ENCODE measurements at places on chromosomes 12 and 14.
A peak's percentile ranks its signal among the peaks of the same experiment; 100 is the strongest.

DNA sequence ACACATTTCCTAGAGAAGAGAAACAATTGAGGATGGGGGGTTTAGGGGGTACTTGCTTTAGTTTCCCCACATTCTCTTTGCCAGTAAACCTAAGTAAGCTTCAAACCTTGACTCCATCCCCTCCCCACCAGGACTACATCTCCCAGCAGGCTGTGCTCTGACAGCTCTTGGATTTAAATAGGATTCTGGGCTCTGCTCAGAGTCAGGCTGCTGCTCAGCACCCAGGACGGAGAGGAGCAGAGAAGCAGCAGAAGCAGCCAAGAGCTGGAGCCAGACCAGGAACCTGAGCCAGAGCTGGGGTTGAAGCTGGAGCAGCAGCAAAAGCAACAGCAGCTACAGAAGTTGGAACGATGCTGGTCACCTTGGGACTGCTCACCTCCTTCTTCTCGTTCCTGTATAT lies 20.6 kb downstream of the RDH12 start:
- no peak for DNase-seq

GRCh38 chr12:65853489-65854157 lies 29.3 kb downstream of the HMGA2 start:
- DNase-seq, result no peak

DNA sequence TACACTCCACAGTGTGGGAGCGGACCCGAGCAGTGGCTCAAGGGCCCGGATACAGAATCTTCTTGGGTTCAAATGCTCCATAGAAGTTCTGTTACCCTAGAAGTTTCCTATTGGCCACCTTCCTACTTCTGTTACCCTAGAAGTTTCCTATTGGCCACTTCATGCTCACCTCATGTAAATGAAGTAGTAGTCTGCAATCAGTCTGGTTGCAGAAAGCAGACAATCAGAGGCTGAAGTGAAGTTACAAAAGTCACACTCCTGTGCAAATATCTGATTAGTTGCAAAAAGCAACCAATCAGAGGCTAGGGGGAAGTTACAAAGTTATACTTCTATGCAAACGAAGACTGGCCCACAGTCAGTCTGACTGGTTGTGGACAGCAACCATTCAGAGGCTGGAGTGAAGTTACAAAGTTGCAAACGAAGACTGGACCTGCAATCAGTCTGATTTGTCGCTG lies 77.8 kb upstream of the CPNE8 start:
- no peak for DNase-seq

DNA sequence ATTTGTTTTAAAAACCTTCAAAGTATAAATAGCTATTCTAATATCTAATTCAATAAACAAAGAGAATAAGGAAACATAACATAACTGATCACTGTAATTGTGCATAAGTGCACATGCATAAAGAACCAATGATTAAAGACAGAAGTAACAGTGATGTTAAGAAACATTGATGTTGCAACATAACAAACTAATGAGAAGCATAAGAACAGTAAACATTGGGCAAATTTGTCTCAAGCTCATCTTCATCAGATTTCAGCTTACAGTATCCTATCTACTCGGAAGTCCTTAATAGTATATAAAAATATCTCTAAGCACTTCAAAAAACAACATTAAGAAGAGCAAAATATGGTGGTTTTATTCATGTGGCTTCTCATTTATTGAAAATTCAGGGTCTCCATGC lies 97.6 kb downstream of the GARIN6 start:
- no peak for DNase-seq

GRCh38 chr12:64997858-64998257 lies 123.2 kb downstream of the WIF1 start:
- no peak for DNase-seq

GRCh38 chr12:125029761-125030358 lies 35.4 kb upstream of the AACS start:
- no peak for DNase-seq

- DNase-seq, result no peak
Observed at GRCh38 chr14:91061056-91061887, 831 bp upstream of the RPS6KA5 start.

GRCh38 chr14:52000019-52000582 lies 10.8 kb downstream of the RTRAF start:
- DNase-seq, result no peak

GRCh38 chr14:91249841-91250616 lies 5.5 kb upstream of the GPR68 start:
- peak; percentile 98 for DNase-seq

GRCh38 chr14:76434220-76434619 lies 58.3 kb downstream of the ESRRB start:
- DNase-seq, result no peak

GRCh38 chr12:79203058-79203647 lies 338.6 kb downstream of the SYT1 start:
- DNase-seq, result no peak

DNA sequence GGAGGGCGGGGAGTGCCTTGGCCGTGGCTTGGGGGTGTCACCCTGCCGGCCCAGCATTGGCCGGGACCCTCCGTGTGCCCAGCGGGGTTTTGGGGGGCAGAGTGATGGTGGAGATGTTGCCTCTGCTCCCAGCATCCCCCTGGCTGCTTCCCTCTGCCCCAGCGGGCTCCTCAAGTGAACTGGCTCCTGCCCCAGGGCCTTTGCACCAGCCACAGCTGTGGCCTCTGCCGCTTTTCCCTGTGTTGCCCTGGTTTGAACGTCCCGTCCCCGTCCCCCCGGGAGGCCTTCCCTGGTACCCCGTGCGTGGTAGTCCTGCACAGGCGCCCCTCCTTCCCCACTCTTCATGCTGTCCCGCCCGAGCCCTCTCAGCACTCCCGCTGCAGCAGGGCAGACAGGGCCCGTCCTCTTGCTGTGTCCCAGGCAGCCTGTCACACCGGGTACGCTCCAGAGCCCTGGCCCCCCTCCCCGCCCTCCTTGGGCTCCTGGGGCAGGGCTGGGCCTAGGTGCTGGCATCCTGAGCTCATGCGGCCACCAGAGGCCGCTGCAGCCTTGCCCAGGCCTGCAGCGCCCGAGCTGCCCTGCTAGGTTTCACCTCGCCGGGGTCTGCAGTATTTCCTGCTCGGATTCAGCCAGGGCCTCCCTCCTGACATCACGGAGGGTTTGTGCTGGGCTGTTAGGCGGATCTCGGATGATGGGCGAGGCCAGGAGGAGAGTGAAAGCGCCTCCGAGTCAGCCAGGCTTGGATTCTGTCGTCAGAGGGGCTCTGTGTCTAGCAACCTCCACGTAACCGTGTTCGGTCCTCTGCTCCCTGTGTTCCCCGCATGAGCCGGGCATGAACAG lies 9.5 kb downstream of the NOC4L start:
- peak; percentile 79 for DNase-seq

DNA sequence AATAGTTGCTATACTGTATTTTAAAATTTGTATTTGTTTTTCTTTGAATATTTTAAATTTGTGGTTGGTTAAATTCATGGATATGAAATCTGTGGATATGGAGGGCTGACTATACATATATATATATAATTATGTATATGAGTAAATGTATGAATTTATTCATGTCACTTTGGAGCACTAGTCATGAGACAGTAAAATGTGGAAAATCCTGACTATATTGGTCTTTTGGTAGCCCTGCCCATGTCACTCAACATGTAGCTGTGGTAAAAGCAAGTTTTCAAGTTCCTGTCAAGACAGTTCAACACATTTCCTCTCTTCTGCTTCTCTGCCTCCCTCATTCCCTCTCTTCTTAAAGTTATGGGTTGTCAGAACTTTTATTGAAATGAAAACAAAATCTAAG lies 17.3 kb upstream of the C12orf71 start:
- no peak for DNase-seq

DNA sequence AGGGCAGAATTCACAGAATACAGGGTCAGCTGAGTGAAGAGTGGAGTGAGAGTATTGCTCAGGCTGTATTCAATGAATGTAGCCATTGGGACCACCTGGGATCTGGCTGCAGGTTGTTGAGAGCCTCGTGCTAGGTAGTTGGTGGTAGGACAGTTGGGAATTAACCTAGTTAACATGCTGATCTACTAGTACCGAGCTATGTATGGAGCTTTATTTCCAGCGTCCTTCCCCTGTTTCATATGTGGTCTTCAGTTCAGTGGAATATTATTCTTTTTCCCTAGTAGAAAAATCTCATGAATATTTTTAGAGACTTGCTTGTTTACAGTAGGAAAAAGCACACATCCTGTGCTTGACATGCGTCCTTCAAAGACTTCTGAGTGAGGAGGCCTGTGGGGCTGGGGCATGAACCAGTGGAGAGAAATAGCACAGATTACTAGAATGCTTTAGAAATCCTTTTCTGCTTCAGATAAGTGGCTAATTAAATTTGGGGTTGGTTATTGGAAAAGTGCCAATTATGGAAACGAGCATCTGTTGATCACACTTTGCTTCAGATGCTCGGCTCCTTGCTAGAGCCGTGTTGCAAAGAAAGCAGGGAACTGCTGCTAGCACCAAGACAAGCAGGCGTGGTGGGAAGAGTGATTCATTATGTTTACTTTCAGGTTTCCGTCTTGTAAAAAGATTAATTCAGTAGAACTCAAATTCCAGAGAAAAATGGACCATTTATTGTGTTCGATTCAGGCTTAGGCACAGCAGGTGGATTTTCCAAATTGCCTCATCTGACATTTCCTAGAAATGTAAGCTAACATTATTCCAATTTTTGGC lies 53.6 kb downstream of the ARF6 start:
- peak; percentile 86 for DNase-seq

DNA sequence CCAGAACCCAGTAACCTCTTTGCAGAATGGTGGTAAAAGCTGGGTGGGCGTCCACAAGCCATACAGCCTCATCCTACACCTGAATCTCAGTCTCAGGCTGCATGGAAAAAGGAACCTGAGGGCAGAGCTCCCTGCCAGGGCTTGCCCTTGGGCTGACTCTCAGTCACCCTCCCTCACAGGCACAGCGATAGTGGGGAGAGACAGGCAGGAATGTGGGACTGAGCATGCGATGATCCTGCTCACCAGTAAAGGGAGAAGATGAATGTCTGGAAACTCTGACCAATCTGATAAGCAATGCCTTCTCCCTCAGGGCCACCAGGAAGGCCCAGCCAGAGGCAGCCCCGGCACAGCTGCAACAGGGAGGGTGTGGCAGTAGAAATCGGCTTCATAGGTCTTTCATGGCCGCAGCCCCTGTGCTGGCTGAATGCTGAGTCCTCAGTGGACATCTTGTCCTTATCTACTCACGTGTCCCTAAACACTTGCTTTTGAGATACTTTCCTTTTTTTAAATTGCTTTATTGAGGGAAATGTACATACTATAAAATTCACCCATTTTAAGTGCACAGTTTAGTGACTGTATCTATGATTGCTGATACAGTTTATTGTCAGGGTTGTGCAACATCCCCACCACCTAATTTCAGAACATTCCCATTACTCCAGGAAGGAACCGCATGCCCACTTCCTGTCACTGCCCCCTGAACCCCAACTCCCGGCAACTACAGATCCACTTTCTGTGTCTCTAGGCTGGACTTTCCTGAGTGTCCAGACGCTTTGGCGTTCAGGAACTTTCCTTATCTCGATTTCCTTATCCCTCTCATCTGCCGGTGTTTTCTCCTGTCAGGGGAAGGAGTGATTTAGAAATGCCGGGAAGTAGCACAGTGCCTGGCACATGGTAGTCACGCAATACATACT lies 258.1 kb downstream of the PCNX1 start:
- no peak for DNase-seq

DNA sequence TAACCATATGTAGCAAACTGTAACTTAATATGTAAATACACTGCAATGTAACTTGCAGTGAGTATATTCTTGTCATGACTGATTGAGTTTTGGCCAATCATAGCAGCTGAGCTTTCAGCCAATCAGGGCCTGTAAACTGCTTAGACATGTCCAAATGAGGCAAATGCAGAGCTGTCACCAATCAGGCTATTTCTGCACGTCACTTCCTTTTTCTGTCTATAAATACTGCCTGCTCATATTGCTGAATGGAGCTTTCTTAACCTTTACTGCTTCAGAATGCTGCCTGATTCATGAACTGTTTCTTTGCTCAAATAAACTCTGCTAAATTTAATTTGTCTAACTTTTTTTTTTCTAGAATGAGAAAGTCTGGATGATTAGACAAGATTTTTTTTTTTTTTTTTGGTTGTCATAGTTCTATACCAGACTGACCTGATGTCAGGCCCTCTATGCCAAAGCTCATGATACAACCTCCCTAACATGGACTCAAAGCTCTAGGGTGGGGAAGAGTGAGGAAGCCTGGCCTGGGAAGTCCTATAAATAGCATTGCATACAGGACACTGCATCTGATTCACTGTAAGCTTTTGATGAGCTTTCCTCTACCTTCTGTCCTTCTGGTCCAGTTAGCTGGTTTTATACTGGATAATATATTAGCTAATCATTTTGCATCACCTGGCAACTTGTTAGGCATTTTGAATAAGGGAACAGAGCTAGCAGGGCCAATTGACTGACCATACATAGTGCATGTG lies 12.0 kb downstream of the MGP start:
- no peak for DNase-seq

DNA sequence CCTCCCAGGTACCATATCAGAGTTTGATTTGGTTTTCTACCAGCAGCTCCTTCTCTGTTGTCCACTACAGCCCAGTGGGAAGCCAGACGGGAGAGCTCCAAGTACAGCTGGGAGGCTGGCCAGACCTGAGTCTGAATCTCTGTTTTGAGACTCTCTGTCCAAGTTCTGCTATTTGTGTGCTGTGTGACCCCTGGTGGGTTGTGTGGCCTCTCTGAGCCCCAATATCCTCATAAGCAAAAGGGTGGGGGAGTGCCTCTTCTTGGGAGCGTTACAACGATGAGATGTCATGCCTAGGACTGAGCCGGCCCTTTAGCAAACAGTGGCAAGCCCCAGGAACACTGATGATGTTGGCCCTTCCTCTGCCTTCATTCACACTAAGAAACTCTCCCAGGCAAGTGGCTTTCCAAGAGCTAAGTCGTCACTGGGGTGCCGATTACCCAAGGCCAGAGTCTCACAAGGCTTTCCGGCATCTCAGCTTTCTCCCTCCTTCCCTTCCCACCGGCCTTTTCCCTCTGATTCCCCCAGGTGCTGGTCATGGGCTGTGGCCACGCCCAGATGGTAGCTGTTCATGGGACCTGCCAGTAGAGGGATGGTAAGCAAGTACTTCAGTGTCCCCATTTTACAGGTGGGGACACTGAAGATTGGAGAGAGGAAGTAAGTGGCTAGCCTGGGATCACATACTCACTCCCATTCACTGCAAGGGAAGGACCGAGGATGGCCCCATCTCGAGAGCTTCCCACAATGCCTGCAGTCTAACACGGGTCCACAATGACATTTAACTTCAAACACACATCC lies 47.7 kb downstream of the BCL11B start:
- no peak for DNase-seq

- DNase-seq, result no peak
Observed at GRCh38 chr12:26271889-26272492, 76.6 kb downstream of the SSPN start.

GRCh38 chr12:24404086-24404815 lies 454.8 kb upstream of the SOX5 start:
- DNase-seq, result no peak

DNA sequence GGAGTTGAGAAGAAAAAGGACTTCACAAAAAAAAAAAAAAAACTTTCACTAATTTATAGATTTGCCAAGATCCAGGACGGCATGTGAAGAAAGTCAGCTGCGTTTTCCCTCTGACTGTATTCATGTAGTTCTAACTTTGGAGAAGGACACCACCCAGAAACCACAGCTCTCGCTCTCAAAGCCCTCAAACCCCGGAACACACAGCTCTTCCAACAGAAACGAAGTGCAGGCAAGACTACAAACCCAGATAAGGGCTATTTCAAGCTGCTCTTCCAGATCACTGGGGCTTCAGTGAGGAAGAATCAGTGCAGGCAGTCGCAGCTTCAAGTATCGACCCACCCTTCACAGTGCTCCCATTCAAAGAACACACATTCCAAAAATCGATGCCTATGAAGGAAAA lies 13.2 kb downstream of the KCNH5 start:
- no peak for DNase-seq

- DNase-seq, result no peak
Observed at GRCh38 chr12:66662179-66662578, 16.7 kb downstream of the GRIP1 start.

Measured in NCI-H1105 (cell line).